ENCODE measurements at places on chromosomes 4 and X. TPM values are rescaled to one million over a fixed set of nuclear protein-coding genes. Genes with fewer than 3 reads are reported as not detected.

Gene FGF13
- total RNA-seq: 18.3 TPM

Gene F9
- total RNA-seq: not detected

DNA sequence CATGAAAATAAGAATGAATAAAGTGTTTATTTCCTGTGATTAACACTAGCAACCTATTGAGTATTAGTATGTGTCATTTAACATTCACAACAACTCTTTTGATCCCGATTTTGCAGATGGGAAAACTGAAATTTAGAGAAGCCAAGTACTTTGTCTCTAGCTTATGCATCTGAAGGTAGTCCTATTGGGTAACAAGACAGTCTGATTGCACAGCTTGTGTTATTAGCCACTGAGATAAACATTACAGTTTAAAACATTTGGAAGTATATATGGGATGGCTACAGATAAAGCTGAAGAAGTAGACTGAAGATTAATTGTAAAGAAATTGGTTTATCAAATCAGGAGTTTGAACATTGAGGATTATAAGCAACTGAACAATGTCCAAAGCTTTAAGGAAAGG, 99.6 kb upstream of the PDE5A start:
- no peak overlapping the region for H3K4me3 ChIP-seq
- H3K27ac ChIP-seq: peak overlapping the region; percentile 57
- H3K4me1 ChIP-seq: peaks cover 7% of the 10 kb centered on the region
- no peaks in the 10 kb centered on the region for H3K27me3 ChIP-seq
- no peaks in the 10 kb centered on the region for H3K36me3 ChIP-seq

DNA sequence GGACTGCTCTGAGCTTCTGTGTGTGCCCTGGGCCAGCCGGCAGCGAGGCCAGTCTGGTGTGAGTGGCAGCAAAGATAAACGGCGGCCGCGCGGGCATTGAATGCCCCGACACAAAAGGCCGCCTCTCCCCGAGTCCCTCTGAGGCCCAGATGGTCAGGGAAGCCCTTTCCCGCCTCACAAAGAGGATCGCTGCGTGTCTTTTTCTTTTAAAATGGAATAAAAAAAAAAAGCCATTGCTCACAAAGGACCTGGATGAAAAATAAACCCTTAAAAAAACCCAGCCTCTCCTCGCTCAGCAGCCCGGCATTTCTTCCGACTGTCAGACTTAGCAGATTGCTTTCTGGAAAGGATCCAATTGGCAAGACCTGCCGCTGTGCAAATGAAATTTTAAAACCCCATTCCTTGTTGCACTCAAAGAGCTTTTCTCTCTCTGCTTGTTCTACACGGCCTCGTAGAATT, 578.7 kb downstream of the BCOR start:
- H3K4me1 ChIP-seq: no peaks in the 10 kb centered on the region
- no peak overlapping the region for H3K4me3 ChIP-seq
- H3K27me3 ChIP-seq: no peaks in the 10 kb centered on the region
- DNase-seq: no peak
- H3K36me3 ChIP-seq: no peaks in the 10 kb centered on the region
- H3K27ac ChIP-seq: no peak overlapping the region

Gene PDZD4
- total RNA-seq: 11.9 TPM

- H3K4me1 ChIP-seq: no peaks in the 10 kb centered on the region
- H3K36me3 ChIP-seq: no peaks in the 10 kb centered on the region
- no peak overlapping the region for H3K27ac ChIP-seq
- no peak overlapping the region for H3K4me3 ChIP-seq
- no peaks in the 10 kb centered on the region for H3K27me3 ChIP-seq
Measured at GRCh38 chr4:105620640-105621323, 68.4 kb downstream of the ARHGEF38 start.

GRCh38 chrX:9019151-9019550, 14.8 kb downstream of the FAM9B start:
- H3K4me1 ChIP-seq: no peaks in the 10 kb centered on the region
- no peaks in the 10 kb centered on the region for H3K27me3 ChIP-seq
- no peak overlapping the region for H3K4me3 ChIP-seq

DNA sequence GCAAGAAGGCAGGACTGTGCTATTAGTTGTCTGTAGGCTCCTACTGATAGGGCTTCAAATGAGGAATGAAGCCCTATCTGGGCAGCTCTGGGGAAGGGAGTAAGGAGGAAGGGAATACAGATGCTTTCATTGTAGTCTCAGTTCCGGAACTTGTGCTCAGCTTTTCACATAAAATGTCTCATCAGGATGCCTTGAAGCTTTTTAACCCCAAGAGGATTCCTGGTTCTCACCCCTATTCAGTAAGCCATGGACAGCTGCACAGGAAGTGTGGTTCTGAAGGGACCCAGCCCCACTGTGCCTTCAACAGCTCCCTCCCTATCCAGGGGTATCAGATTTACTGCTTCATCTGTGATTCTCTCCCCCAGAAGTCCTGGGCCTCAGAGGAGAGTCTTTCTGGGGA, 5.0 kb downstream of the ARMCX5 start:
- H3K4me3 ChIP-seq: no peak overlapping the region
- DNase-seq: no peak
- no peaks in the 10 kb centered on the region for H3K36me3 ChIP-seq
- no peak overlapping the region for H3K27ac ChIP-seq
- no peaks in the 10 kb centered on the region for H3K27me3 ChIP-seq
- no peaks in the 10 kb centered on the region for H3K4me1 ChIP-seq

- no peaks in the 10 kb centered on the region for H3K4me1 ChIP-seq
- H3K36me3 ChIP-seq: no peaks in the 10 kb centered on the region
- DNase-seq: no peak
- H3K27ac ChIP-seq: no peak overlapping the region
- no peak overlapping the region for H3K4me3 ChIP-seq
Measured at GRCh38 chr4:95761871-95762270, 78.0 kb upstream of the PDHA2 start.

Gene PLAC1
- total RNA-seq: not detected

- no peak for DNase-seq
- no peak overlapping the region for H3K4me3 ChIP-seq
- no peaks in the 10 kb centered on the region for H3K27me3 ChIP-seq
- no peak overlapping the region for H3K27ac ChIP-seq
- no peaks in the 10 kb centered on the region for H3K4me1 ChIP-seq
Measured at GRCh38 chr4:1990676-1991075, 18.1 kb downstream of the NELFA start.

DNA sequence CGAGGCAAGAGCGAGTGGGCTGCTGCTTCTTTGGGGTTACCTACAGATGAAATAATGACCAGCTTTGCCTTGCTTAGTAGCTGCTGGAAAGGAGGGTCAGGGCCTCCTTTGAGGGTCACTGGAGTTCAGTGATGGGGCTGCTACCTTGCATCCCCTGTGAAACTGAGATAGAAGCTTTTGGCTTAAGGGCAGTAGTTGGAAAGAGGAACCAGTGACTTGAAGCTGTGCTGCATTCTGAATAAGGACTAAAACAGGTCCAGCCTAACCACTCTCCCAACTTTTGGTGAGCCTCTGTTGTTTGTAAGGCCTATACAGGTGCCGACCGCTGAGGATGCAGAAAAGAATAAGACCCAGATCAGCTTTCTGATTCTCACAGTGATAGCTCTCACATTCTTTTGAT, 41.2 kb downstream of the RASL11B start:
- no peak overlapping the region for H3K27ac ChIP-seq
- no peak for DNase-seq
- peaks cover 5% of the 10 kb centered on the region for H3K4me1 ChIP-seq
- H3K36me3 ChIP-seq: no peaks in the 10 kb centered on the region

- H3K4me1 ChIP-seq: no peaks in the 10 kb centered on the region
- no peaks in the 10 kb centered on the region for H3K27me3 ChIP-seq
- DNase-seq: no peak
- H3K27ac ChIP-seq: no peak overlapping the region
- no peak overlapping the region for H3K4me3 ChIP-seq
Measured at GRCh38 chr4:57124145-57124544, 14.0 kb upstream of the IGFBP7 start.

Gene MAP3K15
- not detected for total RNA-seq

DNA sequence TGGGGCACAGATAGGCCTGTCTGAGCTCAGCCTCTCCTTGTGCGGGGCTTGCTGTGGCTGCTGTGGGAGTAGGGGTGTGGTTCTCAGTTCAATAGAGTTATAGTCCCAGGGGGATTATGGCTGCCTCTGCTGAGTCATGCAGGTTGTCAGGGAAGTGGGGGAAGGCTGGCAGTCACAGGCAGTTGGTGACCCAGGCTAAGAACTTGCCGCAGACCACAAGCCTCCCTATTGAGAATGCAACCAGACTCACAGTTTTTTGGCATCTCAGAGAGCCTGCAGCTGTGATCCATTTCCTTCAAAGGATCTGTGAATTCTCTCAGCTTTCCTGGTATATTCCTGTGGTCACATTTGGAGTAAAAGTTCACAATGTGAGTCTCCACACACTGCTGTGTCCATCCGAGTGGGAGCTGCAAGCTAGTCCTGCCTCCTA, 364.9 kb downstream of the ZNF674 start:
- H3K4me3 ChIP-seq: no peak overlapping the region
- peak; percentile 36 for DNase-seq
- no peaks in the 10 kb centered on the region for H3K36me3 ChIP-seq
- no peaks in the 10 kb centered on the region for H3K27me3 ChIP-seq
- no peak overlapping the region for H3K27ac ChIP-seq

GRCh38 chr4:143586080-143586479, 72.6 kb downstream of the SMARCA5 start:
- no peak for DNase-seq
- H3K36me3 ChIP-seq: no peaks in the 10 kb centered on the region
- no peaks in the 10 kb centered on the region for H3K27me3 ChIP-seq

- H3K27ac ChIP-seq: no peak overlapping the region
- peaks cover 6% of the 10 kb centered on the region for H3K4me1 ChIP-seq
- no peaks in the 10 kb centered on the region for H3K27me3 ChIP-seq
- no peak for DNase-seq
Measured at GRCh38 chr4:53010318-53010717, 148.2 kb downstream of the RASL11B start.

DNA sequence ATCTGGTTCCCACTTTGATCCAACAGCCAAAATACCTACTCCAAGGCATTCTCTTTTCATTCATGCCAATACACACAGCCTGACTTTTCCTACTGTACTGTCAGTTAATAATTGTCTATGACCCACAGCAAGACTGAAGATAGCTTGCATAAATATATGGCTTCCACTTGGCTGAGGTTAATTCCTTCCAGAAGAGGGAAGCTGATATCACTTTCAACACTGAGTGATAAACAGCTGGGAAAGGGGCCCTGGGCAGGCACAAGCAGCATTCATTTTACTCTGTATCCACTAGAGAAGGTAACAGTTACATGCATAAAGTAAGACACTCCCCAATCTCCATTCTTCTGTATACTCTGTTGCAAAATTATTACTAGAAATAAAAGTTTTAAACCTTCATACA, 200.2 kb upstream of the UGT8 start:
- H3K4me3 ChIP-seq: no peak overlapping the region
- H3K4me1 ChIP-seq: no peaks in the 10 kb centered on the region
- no peaks in the 10 kb centered on the region for H3K27me3 ChIP-seq
- no peak overlapping the region for H3K27ac ChIP-seq

Gene ZXDA
- 6.2 TPM for total RNA-seq

- no peaks in the 10 kb centered on the region for H3K4me1 ChIP-seq
- H3K36me3 ChIP-seq: no peaks in the 10 kb centered on the region
- DNase-seq: no peak
- no peak overlapping the region for H3K27ac ChIP-seq
Measured at GRCh38 chr4:19694812-19695211, 556.9 kb upstream of the SLIT2 start.

GRCh38 chr4:91448668-91449330, 855.0 kb upstream of the GRID2 start:
- no peaks in the 10 kb centered on the region for H3K27me3 ChIP-seq
- no peaks in the 10 kb centered on the region for H3K4me1 ChIP-seq
- no peaks in the 10 kb centered on the region for H3K36me3 ChIP-seq
- no peak overlapping the region for H3K27ac ChIP-seq
- no peak overlapping the region for H3K4me3 ChIP-seq
- no peak for DNase-seq

DNA sequence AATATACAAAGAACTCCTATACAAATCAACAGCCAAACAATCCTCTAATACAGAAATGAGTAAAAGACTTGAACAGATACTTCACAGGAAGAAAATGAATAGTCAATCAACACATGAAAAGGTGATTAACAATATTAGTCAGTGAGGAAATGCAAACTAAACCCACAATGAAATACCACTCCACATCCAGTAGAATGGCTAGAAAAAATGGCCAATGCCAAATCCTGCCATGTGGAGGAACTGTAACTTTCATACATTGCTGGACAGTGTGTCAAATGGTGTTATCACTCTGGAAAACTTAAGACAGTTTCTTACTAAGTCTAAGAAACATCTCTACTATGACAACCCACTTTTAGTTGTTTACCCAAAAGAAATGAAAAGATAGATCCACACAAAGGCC, 59.5 kb downstream of the NSG1 start:
- no peaks in the 10 kb centered on the region for H3K4me1 ChIP-seq
- no peaks in the 10 kb centered on the region for H3K27me3 ChIP-seq
- no peak overlapping the region for H3K4me3 ChIP-seq
- H3K27ac ChIP-seq: no peak overlapping the region
- no peak for DNase-seq

Gene ANK2
- total RNA-seq: 64.4 TPM

- H3K27me3 ChIP-seq: peaks cover 1% of the 10 kb centered on the region
- no peaks in the 10 kb centered on the region for H3K4me1 ChIP-seq
- no peaks in the 10 kb centered on the region for H3K36me3 ChIP-seq
- DNase-seq: no peak
- no peak overlapping the region for H3K4me3 ChIP-seq
- H3K27ac ChIP-seq: no peak overlapping the region
Measured at GRCh38 chrX:148417934-148418333, 82.5 kb upstream of the AFF2 start.

- DNase-seq: no peak
- H3K27me3 ChIP-seq: no peaks in the 10 kb centered on the region
- no peak overlapping the region for H3K27ac ChIP-seq
- H3K4me1 ChIP-seq: no peaks in the 10 kb centered on the region
- no peaks in the 10 kb centered on the region for H3K36me3 ChIP-seq
Measured at GRCh38 chr4:19623866-19624265, 627.8 kb upstream of the SLIT2 start.

DNA sequence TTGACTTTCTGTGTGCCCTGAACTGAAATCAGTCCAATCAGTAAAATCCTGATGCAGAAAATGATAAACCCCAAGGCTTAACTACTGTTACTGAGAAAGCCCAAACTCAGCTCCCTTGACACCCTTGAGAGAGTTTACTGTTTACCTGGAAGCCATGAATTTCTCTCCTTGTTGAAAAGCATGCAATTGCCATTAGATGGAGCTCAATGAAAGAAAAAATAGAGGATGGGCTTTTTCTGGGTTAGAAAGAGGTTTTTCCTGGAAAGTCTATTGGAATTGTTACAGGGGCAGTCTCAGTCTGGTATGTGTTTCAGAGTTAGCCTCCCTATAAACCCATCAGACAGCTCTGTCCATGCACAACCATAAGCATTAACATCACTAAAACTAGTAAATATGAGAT, 66.4 kb upstream of the C4orf54 start:
- no peak overlapping the region for H3K4me3 ChIP-seq
- no peaks in the 10 kb centered on the region for H3K4me1 ChIP-seq
- H3K36me3 ChIP-seq: no peaks in the 10 kb centered on the region
- H3K27ac ChIP-seq: no peak overlapping the region
- no peaks in the 10 kb centered on the region for H3K27me3 ChIP-seq

GRCh38 chrX:28379103-28379502, 208.1 kb upstream of the IL1RAPL1 start:
- no peak overlapping the region for H3K27ac ChIP-seq
- no peaks in the 10 kb centered on the region for H3K27me3 ChIP-seq
- H3K4me1 ChIP-seq: no peaks in the 10 kb centered on the region
- no peak overlapping the region for H3K4me3 ChIP-seq
- no peaks in the 10 kb centered on the region for H3K36me3 ChIP-seq

Gene UCP1
- not detected for total RNA-seq
